ENCODE measurements at places on chromosomes 4 and X.

DNA sequence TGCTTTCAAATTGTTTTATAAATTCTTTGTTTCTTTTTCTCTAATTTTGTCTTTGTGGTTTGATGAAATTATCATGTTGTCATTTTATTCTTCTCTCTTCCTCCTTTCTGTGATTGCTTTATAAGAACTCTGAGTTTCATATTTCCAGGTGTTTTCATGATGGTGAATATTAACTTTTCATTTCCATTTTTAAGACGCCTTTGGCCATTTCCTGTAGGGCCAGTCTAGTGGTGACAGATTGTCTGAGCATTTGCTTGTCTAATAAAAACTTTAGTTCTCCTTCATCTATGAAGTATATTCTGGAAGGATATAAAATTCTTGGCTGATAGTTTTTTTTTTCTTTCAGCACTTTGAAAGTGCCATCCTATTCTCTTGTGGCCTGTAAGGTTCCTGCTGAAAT lies 128.1 kb downstream of the FAM13A start:
- DNase-seq: no peak

DNA sequence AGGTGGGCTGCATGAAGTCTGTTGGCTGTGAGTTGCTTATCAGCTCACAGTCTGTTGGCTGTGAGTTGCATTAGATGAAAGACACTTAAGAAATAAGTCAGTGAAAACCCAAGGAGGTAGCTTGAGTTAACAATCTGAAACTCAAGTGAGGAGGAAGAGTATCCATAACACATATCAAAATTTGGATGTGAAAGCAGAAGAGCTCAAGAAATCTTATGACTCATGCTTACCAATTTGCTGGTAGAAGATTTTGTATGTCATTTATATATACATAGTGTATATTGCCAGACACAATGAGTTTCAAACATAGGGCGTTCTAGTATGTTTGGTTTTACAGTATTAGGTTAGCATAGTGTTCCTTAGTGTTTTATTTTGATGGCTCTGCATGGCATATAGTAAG lies 107.4 kb downstream of the DDIT4L start:
- DNase-seq: no peak

GRCh38 chrX:109049903-109050302 lies 313.5 kb upstream of the IRS4 start:
- DNase-seq: no peak

- no peak for DNase-seq
Observed at GRCh38 chr4:71863457-71863856, 79.6 kb upstream of the GC start.

- no peak for DNase-seq
Observed at GRCh38 chr4:78651250-78651860, 99.8 kb downstream of the ANXA3 start.

DNA sequence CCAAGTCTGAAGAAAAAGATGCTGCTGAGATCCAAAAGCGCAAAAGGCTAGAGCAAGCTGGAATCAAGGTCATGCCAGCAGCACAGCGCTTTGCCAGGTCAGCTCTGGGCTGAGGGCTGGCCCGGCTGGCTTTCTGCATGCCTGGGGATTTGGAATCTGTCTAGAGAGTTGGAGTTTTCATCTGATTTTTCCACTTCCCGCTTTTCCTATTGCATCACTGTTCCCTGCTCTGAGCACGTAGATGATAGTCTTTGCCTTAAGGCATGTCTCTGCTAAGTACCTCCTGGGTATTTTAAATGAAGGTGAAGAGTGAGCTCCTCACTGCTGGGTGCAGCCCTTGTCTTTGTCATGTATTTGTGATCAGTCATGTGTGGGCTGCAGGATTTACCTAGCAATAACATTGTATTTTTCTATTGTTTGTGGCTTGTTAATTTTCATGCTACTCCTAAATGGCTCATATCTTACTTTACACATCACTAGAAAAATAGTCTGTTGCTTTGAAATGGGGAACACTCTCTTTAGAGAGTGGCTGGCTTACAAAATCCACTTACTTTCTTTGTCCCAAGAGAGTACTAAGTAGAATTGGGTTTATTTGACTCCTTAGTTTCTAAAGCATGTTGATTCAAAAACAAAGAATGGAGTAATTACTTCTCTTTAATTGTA lies 82.8 kb downstream of the LIMCH1 start:
- DNase-seq: no peak

- DNase-seq: no peak
Observed at GRCh38 chr4:103934178-103934789, 214.5 kb upstream of the TACR3 start.

DNA sequence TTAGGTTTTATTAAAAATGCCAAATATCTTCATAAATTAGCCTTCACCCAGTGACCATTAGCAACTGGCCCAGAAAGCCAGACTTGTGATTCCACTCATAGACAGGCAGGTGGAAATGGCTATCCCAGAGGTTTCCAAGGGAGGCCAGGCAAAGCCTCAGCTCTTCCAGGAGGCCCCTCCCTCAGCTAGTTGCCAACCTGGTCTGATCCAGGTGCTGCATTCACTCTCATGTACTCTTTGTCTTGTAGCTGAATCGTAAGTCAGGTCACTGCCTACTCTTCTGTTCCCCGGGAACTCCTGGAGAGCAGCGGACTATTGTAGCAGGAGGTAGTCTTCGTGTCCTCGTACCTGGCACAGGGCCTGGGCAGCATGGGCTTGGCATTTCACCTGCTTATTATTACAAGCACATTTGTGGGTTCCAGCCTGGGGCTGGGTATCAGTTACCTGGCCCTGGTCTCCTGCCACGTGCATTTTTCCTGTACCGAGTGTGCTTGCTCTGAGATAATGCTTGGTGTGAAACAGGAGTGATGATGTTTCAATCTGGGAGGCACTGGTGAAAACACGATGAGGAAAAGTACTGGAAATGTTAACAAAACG lies 101.6 kb downstream of the FAM193A start:
- no peak for DNase-seq

DNA sequence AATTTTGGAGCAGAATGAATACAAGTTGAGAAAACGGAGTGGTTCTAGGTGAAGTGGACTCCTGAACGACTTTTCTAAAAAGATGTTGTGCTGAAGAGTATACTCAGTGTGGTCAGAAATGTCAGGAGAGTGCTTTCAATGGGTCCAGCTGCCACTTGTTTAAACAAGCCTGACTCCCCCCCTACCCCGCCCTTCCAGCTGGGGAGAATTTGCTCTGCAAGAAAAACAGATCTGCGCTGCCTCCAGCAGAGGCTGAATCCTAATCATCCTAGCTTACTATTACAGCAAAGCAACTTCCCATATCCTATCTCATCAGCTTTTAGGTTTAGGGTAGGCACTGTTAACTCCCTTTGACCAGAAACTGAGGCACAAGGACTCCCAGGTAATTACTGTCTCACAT lies 1.9 kb downstream of the MAP3K15 start:
- DNase-seq: no peak

DNA sequence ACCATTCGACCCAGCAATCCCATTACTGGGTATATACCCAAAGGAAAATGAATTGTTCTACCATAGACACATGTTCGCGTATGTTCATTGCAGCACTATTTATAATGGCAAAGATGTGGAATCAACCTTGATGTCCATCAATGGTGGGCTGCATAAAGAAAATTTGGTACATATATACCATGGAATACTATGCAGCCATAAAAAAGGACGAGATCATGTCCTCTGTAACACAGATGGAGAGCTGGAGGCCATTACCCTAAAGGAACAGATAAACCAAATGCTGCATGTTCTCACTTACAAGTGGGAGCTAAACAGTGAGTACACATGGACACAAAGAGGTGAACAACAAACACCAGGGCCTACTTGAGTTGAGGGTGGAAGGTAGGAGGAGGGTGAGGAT lies 45.1 kb downstream of the SCML2 start:
- DNase-seq: no peak

GRCh38 chr4:155241664-155242063 lies 33.2 kb downstream of the NPY2R start:
- no peak for DNase-seq

GRCh38 chrX:37825215-37825842 lies 22.0 kb downstream of the DYNLT3 start:
- DNase-seq: peak; percentile 10

GRCh38 chr4:10200869-10201268 lies 84.3 kb upstream of the WDR1 start:
- no peak for DNase-seq

GRCh38 chr4:6419452-6420028 lies 52.9 kb downstream of the PPP2R2C start:
- peak; percentile 4 for DNase-seq

DNA sequence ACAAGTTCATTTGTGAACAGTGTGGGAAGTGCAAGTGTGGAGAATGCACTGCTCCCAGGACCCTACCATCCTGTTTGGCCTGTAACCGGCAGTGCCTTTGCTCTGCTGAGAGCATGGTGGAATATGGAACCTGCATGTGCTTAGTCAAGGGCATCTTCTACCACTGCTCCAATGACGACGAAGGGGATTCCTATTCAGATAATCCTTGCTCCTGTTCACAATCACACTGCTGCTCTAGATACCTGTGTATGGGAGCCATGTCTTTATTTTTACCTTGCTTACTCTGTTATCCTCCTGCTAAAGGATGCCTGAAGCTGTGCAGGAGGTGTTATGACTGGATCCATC lies 5.5 kb downstream of the SPRY1 start:
- DNase-seq: no peak

- DNase-seq: no peak
Observed at GRCh38 chr4:25007598-25007997, 23.1 kb downstream of the LGI2 start.

GRCh38 chr4:3736806-3737205 lies 29.4 kb upstream of the ADRA2C start:
- no peak for DNase-seq

- no peak for DNase-seq
Observed at GRCh38 chrX:41604766-41605543, 83.8 kb upstream of the GPR34 start.

DNA sequence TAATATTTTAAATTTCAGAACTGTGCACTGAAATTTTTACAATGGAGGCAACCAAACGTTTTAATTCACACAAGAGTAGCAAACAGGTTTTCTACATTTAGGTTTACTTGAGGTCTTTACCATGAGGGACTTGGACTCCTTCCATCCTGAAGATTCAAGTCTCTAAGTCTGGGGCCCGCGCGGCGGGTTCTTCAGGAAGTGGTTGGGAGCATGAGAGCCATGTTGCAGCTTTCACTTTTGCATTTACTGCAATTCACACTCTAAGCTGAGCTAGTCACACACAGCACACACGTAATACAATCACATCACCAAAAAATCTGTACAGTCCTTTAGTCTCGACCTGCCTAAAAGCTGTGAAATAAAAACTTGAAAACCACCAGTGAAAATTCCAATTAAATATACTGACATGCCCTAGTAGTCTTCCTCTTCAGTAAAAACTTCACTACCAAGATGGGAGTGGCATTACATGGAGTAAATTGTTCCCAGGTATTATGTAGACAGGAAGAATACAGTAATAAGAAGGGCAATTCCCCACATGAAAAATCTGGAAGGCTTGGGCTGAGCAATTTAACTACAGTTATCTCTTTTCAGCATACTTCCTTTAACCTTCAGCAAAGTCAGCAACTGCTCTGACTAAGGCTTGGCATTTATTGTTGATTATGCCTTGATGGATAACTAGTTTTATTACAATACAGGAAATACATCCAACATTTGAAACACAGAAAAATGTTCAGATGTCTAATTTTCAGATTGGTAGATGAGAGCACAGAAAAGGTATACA lies 571.1 kb upstream of the DIPK2B start:
- DNase-seq: peak; percentile 38

- DNase-seq: no peak
Observed at GRCh38 chr4:155543126-155543765, 123.4 kb upstream of the GUCY1A1 start.

GRCh38 chr4:8701126-8702019 lies 108.8 kb downstream of the CPZ start:
- DNase-seq: no peak

GRCh38 chrX:85698921-85699320 lies 319.5 kb upstream of the POF1B start:
- DNase-seq: no peak

GRCh38 chr4:161519611-161520010 lies 644.2 kb downstream of the FSTL5 start:
- DNase-seq: no peak

DNA sequence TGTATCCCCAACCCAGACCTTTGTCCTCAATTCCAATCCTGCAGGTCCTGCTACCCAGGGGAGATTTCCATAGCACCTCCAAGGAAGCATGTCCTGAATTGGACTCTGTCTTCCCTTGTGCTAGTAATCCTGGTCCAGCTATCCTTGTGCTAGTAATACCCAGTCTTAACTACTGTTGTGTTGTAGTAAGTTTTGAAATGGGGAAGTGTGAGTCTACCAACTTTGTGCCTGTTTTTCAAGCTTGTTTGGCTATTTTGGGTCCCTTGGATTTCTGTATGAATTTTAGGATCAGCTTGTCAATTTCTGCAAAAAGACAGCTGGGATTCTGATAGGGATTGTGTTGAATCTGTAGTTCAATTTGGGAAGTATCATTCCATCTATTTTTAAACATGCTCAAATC lies 51.4 kb downstream of the CD99L2 start:
- no peak for DNase-seq

DNA sequence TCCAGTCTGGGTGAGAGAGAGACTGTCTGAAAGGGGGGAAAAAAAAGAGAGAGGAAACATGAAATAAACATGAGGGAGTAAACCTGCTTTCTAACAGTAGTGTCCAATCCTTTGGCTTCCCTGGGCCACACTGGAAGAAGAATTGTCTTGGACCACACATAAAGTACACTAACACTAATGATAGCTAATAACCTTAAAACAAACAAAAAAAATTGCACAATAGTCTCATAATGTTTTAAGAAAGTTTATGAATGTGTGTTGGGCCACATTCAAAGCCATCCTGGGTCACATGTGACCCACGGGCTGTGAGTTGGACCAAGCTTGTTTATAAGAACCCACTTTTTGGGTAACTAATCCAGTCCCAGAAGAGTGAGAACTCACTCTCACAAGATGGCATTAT lies 30.3 kb downstream of the PDS5A start:
- DNase-seq: no peak

- DNase-seq: no peak
Observed at GRCh38 chr4:77376788-77377460, 219.9 kb downstream of the CCNG2 start.

DNA sequence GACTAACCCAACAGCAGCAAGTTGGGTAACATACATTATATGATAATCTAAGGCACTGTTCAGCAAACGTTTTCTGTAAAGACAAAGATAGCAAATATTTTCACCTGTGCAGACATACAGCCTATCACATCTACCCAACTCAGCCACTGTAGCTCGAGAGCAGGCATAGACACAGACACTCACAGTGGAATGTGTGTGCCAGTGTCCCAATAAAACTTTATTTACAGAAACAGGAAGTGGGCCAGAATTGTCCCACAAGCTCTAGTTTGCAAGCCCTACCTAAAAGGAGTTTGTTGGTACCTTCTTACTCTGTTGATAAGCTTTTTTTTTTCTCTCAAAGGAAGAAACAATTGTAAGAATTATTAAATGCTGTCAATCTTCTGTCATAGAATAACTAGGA lies 11.9 kb upstream of the FAM9A start:
- DNase-seq: no peak

GRCh38 chr4:187726485-187726884 lies 269.1 kb upstream of the ZFP42 start:
- DNase-seq: no peak

All from A549 (cell line).